ENCODE measurements at places on chromosomes 6 and 20.

GRCh38 chr20:31605031-31605901 is at the start of gene ID1:
ID1 (plus strand) TSS chr20:31605289; CDS start chr20:31605388, 99 bp downstream.
- H3K27me3 ChIP-seq, result peaks cover 9% of the 10 kb centered on the region
- peaks cover 82% of the 10 kb centered on the region for H3K4me1 ChIP-seq
- peak; percentile 68 for DNase-seq
- H3K4me3 ChIP-seq, result peak within 1 kb of the TSS; percentile 91
- H3K36me3 ChIP-seq, result no peaks in the 10 kb centered on the region

- DNase-seq, result no peak
- H3K27ac ChIP-seq, result no peak overlapping the region
- H3K4me1 ChIP-seq, result no peaks in the 10 kb centered on the region
- no peaks in the 10 kb centered on the region for H3K36me3 ChIP-seq
- no peak overlapping the region for H3K4me3 ChIP-seq
- H3K27me3 ChIP-seq, result no peaks in the 10 kb centered on the region
Observed at GRCh38 chr20:41786158-41786557, 168.0 kb upstream of the CHD6 start.

DNA sequence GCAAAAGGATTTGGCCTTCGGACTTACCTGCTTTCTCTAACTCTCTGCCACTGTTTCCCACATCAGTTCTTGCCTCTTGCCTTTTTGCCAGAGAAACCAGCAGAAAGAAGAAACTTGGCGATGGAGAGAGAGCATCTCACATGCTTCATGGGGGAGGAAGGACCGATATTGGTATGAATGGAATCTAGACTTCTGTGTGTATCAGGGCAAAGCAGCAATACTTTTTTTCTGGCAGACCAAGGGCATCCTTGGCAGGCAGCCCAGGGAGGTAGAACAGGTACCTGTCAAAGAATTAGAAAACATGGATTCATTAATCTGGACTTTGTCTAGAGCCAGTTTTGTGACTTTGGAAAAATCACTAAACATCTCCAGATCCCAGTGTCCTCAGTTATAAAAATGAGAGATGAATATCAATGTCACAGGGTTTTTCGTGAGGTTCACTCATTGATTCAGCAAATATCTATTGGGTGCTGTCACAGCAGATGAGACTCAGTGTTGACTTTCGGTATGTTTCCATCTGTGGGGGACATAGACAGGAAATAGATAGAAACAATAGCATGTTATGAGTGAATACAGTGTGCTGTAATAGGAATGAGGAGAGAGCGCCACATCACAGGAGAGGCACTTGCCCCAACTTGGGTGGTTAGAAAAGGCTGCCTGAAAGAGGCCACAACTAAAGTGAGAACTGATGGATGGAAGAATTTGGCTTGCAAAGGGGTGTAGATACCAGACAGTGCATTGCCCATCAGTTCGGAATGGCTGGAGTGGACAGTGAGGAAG is 114.1 kb downstream of the CD83 start:
- H3K36me3 ChIP-seq, result no peaks in the 10 kb centered on the region
- H3K27ac ChIP-seq, result no peak overlapping the region
- no peak for DNase-seq
- no peak overlapping the region for H3K4me3 ChIP-seq

DNA sequence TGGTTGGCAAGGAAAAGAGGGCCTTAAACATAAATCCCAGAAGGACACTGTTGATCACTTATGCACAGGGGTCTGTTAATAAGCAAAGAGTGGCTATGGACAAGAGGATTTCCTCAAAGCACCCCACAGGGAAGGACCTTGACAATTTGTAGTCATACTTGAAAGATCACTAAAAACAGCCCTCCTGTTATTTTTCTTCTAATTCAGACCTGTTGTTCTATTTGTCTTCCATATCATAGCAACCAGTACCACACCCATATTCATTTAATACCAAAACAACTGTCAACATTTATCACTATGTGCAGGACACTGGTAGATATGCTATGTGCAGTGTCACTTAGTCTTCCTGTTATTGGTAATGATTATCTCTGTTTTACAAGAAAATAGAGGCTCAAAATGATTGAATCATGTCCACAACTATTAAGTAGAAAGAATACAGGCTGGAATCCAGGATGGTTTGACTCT is 3.2 kb upstream of the DYNLRB1 start:
- no peak overlapping the region for H3K4me3 ChIP-seq
- peaks cover 45% of the 10 kb centered on the region for H3K36me3 ChIP-seq
- H3K27ac ChIP-seq, result peak overlapping the region; percentile 17
- H3K4me1 ChIP-seq, result no peaks in the 10 kb centered on the region
- DNase-seq, result no peak

DNA sequence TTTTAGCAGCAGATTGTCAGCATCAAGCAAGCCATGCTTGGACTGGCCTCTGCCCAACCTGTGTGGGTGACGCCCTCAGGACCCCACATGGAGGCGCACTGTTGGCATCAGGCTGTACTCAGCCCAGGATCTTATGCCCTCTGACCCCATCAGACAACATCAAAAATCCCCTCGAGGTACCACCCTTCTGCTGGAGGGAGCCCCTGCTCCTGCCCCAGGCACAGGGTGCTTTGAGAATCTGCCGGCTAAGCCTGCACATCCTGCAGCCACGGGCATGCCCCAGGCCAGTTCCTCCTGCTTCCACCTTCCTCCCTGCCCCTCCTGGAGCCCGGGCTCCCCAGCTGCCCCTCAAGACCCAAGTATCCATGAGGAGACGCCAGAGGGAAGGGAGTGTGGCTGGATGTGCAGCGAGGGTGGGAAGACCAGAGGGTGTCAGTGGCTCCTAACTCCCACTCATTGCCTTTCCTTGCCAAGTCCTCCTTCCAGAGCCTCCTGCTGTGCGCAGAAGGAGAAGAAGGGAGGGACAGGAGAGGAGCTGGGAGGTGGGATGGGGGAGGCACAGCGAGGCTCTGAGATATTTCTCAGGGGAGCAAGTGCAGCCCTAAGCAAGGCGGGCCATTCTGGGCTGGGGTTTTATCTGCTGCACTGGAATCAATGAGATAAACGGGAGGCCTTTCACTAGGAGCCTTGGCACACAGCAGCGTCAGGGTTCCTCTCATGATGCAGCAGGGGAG is 77.4 kb upstream of the CST7 start:
- no peaks in the 10 kb centered on the region for H3K4me1 ChIP-seq
- H3K36me3 ChIP-seq, result no peaks in the 10 kb centered on the region
- H3K27ac ChIP-seq, result no peak overlapping the region
- DNase-seq, result no peak
- peaks cover 24% of the 10 kb centered on the region for H3K27me3 ChIP-seq

DNA sequence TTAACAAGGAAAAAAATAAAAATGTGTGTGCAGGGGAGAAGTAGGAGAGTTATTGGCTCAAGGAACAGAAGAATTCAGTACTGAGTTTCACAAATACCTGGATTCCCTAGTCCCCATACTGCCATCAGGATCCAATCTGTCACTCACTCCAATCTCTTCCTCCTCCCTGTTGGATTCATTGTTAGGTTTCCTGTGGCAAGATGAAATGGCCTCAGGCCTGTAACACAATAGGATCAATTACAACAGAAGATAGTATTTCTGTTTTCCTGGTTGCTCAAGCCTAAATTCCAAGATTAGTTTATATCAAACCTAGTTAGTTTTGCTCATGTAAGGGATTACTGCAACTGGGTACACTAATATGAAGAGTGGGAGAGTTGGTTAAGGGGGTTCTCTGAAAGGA is 24.4 kb downstream of the HCRTR2 start:
- H3K4me3 ChIP-seq, result no peak overlapping the region
- no peak for DNase-seq

- no peaks in the 10 kb centered on the region for H3K27me3 ChIP-seq
- peaks cover 35% of the 10 kb centered on the region for H3K4me1 ChIP-seq
- no peak overlapping the region for H3K4me3 ChIP-seq
- DNase-seq, result no peak
- peaks cover 14% of the 10 kb centered on the region for H3K36me3 ChIP-seq
- H3K27ac ChIP-seq, result peak overlapping the region; percentile 96
Observed at GRCh38 chr6:33432546-33432945, 12.7 kb downstream of the SYNGAP1 start.

Measured in esophagus squamous epithelium (tissue), 5 donors.